ENCODE measurements at places on chromosomes 13 and 19.

GRCh38 chr19:5290336-5291262 lies 50.0 kb downstream of the PTPRS start:
- DNase-seq, result no peak

DNA sequence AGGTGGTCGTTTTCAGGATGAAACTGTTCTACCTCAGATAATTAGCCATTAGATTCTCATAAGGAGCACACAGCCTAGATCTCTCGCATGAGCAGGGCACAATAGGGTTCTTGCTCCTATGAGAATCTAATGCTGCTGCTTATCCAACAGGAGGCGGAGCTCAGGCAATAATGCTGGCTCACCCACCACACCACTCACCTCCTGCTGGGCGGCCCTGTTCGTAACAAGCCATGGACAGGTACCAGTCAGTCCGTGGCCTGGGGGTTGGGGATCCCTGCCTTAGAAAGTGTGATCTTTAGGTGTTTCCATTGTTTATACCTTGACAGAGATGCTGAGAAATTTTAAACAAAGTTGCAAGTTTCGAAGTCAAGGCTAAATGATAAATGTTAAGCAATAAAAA lies 344.6 kb upstream of the HTR2A start:
- no peak for DNase-seq

DNA sequence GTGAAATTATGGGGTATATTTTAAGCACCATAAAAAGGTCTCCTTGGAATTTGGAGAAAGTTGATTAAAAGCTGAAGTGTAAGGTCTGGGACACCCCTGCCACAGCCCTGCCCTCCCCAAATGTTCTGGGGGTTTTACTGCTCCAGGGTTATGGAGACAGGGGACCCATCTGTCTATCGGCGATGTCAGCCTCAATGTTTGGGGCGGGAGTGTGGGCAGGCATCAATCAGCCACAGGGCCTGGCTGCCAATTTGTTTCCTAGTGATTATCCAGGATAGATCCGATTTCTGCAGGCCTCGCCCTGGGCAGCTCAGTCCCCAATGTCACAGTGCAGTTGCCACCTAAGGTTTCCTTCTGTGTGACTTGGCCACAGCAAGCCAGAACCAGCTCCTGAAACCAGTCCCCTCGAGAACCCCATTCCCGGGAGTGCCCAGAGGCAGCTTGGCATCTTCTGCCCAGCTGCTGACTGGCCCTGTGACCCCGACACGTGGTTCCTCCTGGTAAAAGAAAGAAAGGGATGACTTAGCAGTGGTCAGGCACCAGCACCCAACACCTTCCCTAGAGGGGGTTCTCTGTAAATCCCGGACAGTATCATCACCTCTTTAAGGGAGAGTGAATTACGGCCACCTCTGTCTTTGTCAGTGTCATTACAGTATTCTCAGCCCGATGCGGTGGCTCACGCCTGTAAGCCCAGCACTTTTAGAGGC lies 41.6 kb downstream of the MYO9B start:
- no peak for DNase-seq

GRCh38 chr13:79456656-79457365 lies 24.1 kb upstream of the NDFIP2 start:
- no peak for DNase-seq

GRCh38 chr19:27844261-27844660 lies 1368.7 kb downstream of the UQCRFS1 start:
- no peak for DNase-seq

Measured in activated naive CD4-positive, alpha-beta T cell treated with anti-CD3 and anti-CD28 coated beads, Interleukin-2, amount 50 U/mL, for 72 hours (primary cell).